ENCODE measurements at places on chromosomes 4 and X.
A peak's percentile ranks its signal among the peaks of the same experiment; 100 is the strongest.

DNA sequence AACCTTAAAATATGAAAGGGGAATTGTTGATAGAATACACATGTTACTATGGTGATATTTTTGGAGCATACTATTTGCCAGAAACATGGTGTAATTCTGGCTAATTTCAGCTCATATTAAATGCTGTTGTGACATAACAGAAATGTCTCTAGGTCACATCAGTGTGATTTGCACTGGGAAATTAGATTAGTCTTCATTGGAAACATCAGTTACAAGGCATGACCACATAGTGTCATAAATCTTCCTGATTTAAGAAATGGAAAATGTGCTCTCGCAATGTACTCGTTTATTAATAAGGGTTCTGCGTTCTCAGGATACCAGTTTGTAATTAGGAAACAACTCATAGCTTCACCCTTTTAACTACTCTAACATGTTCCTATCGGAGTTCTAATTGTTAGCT is 72.9 kb upstream of the GYPA start:
- DNase-seq: no peak

GRCh38 chrX:2578864-2579263 is 78.1 kb upstream of the DHRSX start:
- DNase-seq: no peak

- peak; percentile 78 for DNase-seq
These were observed 167.5 kb upstream of the MAP3K15 start for GRCh38 chrX:19682712-19683331.

- no peak for DNase-seq
These were observed 36.3 kb upstream of the REST start for GRCh38 chr4:56871371-56871866.

DNA sequence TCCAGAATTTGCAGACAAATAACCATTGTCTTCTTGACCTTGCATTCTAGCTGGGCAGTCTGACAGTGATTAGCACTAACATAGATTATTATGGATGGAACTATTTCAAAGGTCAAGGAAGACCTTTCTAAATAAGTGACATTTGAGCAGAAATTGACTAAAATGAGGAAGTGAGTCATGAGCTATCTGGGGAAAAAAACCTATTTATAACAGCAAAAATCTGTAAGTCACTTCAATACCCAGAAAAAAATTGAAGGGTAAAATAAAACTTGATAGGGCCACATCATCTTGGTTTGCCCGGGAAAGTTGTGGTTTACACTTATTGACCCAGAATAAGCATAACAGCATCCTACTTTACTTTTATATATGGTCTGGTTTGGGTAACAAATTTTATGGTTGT is 414.6 kb upstream of the HS3ST1 start:
- no peak for DNase-seq
